Stimulated activated CD8-positive, alpha-beta memory T cell treated with anti-CD3 and anti-CD28 coated beads, Interleukin-15, amount 100 ng/mL, for 24 hours (primary cell): ENCODE measurements at places on chromosomes 12 and 14.
A peak's percentile ranks its signal among the peaks of the same experiment; 100 is the strongest.

GRCh38 chr12:6816598-6816997, 5.0 kb upstream of the GPR162 start:
- no peak for DNase-seq

DNA sequence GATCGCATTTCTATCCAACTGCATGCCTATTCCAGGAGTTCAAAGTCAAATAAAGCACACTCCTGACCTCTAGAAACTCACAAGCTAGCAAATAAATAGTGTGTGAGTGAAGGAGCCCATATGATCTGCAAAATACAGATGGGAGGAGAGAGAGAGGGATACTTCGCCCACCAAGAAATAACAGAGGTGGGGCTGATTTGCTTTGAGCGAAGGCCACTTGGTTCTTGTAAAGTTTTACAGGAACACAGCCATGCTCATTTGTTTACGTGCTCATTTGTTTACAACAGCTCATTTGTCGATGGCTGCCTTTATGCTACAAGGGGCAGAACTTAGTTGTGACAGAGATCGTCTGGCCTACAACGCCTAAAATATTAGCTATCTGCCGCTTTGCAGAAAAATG, 63.4 kb upstream of the GPATCH2L start:
- no peak for DNase-seq

DNA sequence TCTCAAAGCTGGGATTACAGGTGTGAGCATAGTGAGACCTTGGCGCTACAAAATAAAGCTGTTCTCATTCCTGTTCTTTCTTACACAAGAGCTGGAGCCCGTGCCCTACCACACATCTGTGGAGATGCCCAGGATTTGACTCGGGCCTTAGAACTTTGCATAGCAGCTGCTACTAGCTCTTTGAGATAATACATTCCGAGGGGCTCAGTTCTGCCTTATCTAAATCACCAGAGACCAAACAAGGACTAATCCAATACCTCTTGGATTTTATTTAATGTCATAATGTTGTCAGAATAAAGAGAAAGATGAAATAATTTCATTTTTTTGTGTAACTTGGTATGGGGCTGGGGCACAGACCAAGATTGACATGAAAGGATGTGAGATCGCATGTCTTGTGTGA, 7.6 kb downstream of the PNP start:
- DNase-seq = no peak

DNA sequence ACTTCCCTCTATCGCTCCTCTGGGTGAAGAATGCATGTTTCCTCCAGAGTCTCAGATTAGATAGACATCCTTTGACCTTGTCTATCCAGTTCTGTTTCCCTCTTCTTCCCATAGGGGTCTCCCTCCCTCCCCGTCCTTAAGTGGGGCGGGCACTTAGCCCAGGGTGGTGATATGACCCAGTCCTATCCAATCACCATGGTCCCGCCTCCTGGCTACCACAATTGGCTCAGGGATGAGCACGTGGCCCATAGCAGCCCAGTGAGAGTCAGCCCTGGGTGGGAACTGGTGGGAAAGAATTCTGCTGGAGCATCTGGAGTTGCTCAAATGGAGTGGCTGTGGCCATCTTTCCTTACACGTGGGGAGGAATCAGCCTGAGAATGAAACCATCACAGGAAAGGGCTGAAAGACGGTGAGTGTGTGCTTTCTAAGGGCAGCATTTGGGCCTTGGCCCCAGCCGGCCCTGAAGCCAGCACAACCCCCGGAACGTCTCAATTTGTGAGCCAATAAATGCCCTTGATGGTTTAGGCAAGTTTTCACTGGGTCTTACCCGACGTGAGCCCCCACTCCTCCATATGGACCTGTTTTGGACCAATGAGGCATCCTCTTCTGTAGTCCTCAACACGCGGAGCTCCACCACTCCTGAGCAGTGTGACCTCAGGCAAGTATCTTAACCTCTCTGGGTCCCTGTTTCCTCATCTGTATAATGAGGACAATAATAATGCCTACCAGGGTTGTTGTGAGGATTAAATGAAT, 14.4 kb upstream of the MLXIP start:
- DNase-seq = no peak

DNA sequence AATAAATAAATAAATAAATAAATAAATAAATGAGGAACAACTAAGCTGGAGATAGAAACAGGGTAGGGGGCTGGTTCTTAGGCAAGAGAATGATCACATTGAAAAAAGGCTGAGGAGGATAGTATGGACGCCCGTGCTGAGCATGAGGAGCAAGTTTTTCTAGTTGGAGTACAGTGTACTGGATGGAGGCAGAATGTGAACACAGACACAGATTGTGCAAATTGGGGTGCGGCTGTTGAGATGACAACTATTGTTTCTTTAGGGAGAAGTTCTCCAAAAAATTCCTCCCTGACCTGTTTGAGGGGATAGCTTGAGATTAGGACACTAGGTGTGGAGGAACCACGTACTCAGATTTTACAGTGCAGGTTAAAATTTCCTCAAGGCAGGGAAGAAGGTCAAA, 979 bp upstream of the BIN2 start:
- DNase-seq = no peak

GRCh38 chr12:4278329-4279197, 5.0 kb downstream of the CCND2 start:
- no peak for DNase-seq

DNA sequence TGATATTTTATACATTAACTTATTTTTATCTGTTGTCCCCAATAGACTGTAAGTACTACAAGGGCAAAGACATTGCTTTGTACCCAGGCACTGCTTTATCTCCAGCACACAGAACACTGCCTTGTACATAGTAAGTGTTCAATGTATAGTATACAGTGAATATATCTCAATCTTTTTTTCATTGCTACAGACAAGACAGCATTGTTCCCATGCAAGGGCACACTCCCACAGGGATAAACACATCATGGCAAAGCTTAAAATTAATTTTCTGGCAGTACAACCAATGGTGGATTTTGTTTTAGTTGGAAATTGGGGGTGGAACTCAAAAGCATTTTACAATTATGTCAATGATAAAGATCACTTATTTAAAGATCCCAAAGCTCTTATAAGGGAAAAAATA, 112.3 kb upstream of the EEA1 start:
- no peak for DNase-seq

DNA sequence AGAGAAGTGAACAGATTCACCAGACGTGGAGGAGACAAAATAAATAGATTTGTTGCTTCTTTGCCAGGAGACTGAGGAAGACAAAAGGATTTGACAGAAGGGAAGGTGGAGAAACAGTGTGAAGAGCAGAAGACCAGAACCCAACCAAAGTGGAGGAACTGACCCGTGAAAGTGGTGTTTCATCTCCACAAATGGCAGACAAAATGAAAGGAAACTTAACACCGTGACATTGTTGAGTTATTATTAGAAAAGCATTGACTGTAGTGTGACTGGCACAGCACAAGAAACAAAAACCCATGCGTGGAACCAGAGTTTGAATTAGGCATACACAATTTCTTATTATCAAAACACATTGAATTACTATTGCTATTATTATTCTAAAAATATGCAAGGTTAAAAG, 518.1 kb downstream of the TMEM121 start:
- DNase-seq = no peak

DNA sequence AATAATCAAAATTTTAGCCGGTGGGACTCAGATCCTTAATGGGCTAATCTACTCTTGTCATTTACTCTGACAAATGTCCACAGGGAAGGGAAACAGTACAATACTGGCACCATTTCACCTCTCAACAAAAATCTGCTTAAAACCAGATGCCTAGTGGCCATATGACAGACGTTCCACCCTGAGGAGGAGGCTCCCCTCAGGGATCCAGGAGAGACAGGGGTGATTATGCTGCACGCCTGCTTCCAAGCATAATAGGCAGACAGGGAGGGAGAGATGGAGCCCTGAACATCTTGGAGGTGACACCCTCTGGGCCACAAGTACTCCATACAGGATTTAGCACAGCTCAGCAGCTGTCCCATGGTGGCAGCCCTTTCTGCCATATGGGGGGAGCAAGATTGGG, 24.8 kb upstream of the AKAP6 start:
- DNase-seq = no peak

- no peak for DNase-seq
Observed at GRCh38 chr14:91155626-91156089, 41.8 kb downstream of the DGLUCY start.

- no peak for DNase-seq
Observed at GRCh38 chr12:21547437-21547836, 21.3 kb downstream of the SPX start.

DNA sequence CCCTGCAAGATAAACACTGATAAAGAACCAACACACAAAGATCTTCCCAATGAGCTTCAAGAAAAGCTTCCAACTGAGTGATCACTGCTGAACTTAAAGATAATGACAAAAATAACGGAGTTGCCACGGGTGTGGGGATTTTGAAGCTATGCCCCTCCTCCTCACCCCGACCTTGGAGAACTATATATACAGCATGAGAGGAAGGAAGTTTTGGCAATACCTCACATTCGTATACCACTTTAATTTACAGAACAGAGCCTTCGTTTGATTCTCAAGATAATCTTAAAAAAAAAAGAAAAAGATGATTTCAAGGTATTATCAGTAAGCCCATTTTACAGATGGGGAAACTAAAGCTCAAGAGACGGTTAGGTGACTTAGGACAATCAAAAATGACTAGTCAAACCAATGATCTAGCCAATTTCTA, 715 bp downstream of the NEK9 start:
- DNase-seq = no peak

DNA sequence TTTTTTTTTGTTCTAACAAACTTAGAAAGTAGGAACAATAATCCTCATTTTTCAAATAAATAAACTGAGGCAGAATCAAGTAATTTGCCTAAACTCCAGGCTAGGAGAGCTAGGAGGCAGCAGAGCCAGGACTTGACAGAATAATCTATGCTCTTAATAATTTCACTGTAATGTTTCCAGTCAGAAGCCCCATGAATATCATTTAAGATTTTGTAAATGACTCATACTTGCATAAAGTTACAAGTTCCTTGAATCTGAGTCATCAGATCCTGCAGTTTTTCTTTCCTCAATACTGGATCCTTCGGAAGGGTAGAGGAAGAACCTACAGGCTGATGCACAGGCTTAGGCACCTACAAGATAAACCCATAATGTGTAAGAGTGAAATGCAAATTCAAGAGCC, 29.0 kb downstream of the CAPRIN2 start:
- DNase-seq = no peak

- no peak for DNase-seq
Observed at GRCh38 chr12:27541031-27541719, 17.2 kb downstream of the PPFIBP1 start.

DNA sequence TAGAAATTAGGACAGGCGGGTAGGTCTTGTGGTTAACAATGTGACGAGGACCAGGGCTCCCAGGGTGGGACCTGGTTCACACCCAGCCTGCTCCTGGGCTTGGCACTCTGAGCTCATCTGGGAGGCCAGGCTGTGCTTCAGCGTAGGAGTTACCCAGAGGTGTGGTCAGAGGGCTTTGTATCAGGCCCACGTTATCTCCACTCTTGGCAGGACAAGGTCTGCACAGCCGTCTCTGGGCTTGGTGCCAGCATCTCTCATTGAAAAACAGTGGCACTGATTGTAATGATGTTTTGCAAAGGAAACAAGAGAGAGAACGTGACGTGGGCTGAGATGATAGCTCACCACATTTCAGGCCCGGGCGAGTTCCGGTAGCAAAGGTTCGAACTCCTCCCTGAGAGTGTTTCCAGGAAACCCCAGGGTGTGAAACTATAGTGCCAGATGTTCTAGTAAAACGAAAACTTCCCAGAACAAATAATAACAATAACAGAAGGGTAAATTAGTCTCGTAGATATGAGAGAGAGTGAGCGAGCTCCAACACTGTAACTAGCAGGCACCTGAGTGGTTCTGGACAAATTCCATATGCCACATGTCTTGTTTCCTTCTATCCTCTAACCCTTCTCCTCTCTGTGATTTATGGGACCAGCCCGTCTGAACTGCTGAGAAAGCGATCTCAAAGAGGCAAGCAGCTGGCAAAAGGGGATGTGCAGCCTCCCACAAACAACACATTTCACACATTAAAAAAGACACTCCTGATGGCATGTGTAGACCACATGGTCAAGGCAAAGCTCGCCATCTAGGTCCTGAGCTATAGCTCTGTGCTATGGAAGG, 227.3 kb downstream of the KTN1 start:
- peak; percentile 10 for DNase-seq

GRCh38 chr14:99441157-99441870, 39.3 kb downstream of the SETD3 start:
- no peak for DNase-seq

GRCh38 chr12:80763874-80764273, 47.2 kb downstream of the MYF5 start:
- no peak for DNase-seq

DNA sequence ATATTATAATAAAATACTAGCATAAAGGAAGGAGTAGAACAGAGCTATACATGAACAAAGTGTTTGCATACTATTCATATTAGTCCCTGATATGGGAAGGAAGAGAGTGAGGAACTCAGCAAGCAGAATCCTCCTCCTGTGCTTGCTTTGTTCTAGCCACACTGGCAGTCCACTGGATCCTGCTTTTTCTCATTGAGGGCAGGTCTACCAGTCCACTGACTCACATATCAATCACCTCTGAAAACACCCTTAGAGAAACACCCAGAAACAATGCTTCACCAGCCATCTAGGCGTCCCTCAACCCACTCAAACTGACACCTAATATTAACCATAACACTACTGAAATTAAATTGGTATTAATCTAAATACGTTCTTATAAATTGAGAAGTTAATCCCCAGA, 1861.7 kb upstream of the SEL1L start:
- no peak for DNase-seq

DNA sequence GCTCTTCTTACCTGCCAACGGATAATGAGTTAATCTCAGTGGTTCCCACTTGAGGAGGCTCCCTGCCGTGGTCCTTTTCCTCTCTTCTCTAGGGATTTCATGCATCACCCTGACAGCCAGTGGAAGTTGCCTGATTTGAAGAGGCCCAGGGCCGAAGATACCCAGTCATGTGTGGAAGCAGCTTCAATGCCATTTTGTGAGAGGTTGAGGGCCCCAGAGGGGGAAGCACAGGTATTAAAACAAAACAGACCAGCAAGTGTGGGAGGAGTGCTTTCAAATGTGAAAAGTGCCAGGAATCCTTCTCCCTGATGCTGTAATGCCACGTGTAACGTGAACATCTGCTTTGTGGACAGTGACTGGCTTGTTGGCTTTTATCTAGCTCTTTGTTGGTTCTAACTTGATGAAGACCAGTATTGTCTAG, 1.5 kb downstream of the TCP11L2 start:
- no peak for DNase-seq
